ENCODE measurements at places on chromosomes 2 and 18.

DNA sequence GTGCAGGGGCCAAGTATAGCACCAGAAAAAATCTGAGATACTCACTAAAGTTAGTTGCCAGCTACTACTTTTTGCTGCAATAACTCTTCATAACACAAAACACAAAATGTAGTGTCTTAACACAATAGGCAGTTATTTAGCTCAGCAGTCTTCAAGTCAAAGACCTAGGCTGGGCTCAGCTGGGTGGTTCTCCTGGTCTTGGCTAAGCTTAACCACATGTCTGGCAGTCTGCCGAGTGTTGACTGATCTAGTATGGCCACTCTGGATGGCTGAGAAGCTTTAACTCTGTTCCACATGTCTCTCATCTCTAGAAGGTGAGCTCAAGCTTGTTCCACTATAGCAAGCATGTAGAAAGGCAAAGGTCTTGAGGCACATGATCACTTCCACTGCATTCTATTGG lies 451.6 kb downstream of the SOX11 start:
- no peak for DNase-seq

- DNase-seq: no peak
Measured at GRCh38 chr2:205775097-205775877, 93.0 kb downstream of the NRP2 start.

DNA sequence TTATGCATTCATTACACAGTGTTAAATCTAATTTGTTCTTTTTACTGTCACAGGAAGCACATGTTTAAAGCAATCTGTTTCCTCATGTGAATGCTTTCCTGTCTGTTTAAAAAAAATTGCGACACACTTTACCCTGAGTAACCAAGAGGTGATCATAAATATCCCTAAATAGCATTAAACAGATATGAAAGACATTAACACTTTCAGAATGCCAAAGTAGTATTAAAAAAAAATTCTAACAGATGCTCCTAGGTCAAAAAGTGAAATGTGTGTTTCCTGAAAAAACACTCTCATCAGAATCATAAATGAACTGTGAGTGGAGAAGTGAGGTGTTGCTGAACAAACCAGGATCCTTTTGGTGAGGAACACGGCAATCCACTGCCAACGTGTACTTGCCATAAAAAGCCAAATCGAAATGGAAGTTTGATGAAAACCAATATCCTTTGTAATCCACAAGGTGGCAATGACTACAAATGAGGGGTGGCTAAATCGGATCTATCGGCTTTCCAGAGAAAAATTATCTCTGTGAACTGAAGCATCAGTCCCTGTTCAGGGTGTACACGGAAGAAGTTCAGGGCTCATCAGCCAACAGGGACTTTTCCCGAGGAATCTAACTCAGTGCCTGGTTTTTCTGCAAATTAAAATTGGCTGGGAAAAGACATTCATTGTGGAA lies 248.9 kb downstream of the TCF4 start:
- no peak for DNase-seq

GRCh38 chr18:27661320-27662018 lies 476.4 kb upstream of the CHST9 start:
- no peak for DNase-seq

DNA sequence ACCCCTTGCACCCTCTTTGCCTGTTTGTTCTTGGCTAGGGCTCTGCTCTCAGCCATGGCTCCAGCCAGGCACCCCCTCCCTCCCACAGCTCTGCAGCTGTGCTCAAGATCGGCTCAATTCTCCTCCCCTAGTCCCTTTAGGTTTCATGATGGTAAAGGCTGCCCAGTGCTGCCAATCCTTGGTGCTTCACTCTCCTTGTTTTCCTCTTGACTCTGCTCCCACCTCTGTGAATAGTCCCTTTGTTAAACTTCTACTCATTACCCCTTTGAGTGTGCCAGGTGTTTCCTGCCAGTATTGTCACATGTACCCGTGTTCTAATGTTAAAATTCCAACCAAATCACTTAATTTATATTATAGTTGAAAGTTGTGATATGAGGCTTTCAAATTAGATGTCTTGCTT lies 101.0 kb upstream of the CERS6 start:
- no peak for DNase-seq

- no peak for DNase-seq
Measured at GRCh38 chr2:234816491-234816890, 135.3 kb upstream of the SH3BP4 start.

DNA sequence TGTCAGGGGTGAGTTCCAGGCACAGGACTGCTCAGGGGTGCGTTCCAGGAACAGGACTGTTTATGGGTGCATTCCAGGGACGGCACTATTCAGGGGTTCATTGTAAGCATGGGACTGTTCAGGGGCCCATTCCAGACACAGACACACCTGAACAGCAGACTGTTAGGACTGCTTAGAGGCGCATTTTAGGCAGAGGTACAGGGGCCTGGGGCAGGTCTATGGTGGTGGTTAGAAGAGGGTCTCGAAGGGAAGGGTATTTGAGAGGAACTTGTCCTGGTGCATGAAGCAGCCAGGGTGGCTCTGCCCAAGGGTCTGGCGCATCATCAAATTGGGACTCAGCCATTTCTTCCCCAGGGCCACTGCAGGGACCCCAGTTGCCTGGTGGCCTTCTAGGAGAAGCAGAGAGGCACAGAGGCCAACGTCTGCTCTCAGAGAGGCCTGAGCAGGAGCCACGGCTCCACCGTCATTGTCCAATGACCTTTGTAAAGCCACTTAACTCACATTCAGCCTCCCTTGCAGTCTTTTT lies 14.8 kb upstream of the MLPH start:
- DNase-seq: no peak

- DNase-seq: no peak
Measured at GRCh38 chr2:20574423-20574911, 76.4 kb downstream of the HS1BP3 start.

GRCh38 chr2:28465148-28465885 lies 30.5 kb upstream of the PLB1 start:
- DNase-seq: no peak

GRCh38 chr2:240732911-240733622 lies 41.4 kb downstream of the AQP12A start:
- no peak for DNase-seq

- DNase-seq: no peak
Measured at GRCh38 chr2:239102266-239102665, 254.4 kb downstream of the TWIST2 start.

GRCh38 chr2:144835634-144836350 lies 315.9 kb upstream of the ZEB2 start:
- DNase-seq: no peak

DNA sequence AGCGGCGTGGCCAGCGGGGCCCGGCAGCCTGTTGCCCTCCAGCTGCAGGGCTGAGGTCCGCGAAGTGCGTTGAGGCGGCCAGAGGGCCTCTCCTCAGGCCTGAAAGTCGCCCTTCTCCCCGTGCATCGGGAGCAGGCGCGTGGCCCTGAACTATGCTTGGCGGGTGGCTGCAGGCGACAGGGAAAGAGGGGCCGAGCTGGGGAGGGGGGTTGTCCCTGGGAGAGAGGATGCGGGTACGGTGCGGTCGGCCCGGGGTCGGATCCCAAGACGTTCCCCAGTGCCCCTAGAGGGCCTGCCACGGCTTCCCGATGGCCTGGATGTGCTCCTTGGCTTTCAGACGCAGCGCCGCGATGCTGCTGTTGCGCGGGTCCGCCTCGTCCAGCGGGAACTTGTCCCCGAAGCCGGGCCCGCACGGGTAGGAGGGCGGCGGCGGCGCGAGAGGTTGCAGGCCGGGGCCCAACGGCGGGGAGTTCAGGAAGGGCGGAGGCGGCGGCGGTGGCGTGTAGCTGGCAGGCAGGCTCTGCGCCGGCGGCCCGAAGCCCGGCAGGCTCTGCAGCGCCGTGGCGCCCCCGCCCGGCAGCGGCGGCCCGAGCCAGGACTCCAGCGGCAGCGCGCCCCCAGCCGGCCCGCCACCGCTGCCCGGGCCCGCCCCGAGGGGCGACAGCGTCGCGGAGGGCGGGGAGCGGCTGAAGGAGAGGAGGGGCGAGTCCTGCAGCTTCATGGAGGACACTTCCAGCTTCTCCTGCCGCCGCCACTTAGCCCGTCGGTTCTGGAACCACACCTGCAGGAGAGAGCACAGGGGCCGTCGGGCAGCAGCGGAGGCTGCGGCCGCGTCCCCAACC lies 4.3 kb downstream of the RAX start:
- DNase-seq: peak; percentile 48

DNA sequence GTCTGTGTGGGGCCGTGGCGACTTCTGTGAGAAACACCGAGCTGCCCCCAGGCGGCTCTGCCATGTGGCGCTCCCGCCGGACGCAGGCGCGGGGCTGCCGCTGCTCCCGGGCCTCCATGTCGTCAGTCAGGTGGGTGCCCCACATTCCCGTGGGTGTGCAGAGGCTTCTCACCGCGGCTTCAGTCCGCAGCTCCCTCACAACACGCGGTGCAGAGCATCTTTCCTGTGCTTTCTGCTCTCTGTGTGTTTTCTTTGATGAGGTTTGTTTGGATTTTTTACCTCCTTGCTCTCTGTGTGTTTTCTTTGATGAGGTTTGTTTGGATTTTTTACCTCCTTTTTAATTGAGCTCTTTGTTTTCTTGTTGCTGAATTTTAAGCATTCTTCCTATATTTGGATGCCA lies 13.0 kb downstream of the AQP12A start:
- DNase-seq: no peak

GRCh38 chr2:100895402-100895801 lies 75.5 kb downstream of the NPAS2 start:
- DNase-seq: no peak

- no peak for DNase-seq
Measured at GRCh38 chr2:239199041-239199768, 201.6 kb downstream of the HDAC4 start.

- no peak for DNase-seq
Measured at GRCh38 chr2:148680462-148680861, 35.9 kb downstream of the EPC2 start.

- no peak for DNase-seq
Measured at GRCh38 chr2:236021499-236022057, 146.6 kb downstream of the GBX2 start.

GRCh38 chr2:178072000-178072382 lies 586 bp downstream of the PDE11A start:
- no peak for DNase-seq

DNA sequence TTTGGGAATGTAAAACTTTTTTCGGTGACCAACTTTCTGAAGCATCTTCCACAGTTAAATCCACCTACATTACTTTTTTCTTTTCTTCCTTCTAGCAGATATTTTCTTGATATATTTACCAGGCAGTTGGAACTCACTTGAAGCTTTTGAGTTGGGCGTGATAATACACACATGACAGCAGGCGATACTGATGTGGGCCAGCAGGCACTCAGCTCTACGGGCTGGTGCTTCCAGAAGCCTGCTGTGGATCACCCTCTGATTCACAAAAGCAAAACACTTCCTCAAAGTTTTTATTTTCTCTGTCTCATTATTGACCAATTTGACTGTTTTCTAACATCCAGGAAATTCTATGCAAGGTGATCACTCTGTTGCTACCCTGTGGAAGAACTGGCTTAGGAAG lies 22.9 kb downstream of the GRHL1 start:
- DNase-seq: no peak

DNA sequence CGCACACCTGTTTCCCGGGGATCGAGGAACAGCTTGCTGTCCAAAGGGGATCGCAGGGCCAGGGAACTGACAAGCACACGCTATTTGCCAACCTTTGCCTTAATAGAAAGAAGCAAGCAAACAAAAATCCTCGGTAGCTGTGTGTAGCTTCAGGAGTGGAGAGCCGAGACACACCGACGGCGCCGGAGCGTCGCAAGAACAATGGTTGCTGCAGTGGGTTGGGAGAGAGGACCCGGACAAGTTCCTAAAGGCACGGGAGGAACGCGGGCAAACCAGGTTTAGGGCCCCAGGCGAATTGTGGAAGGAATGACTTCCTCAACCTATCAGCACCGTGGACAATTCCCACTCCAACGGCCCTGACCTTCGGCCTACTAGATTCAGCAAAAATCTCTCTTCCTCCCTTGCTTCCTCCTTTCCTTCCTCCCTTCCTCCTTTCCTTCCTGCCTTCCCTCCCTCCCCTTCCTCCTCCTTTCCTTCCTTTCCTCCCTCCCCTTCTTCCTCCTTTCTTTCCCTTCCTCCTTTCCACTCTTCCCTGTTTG lies 4.9 kb upstream of the NEUROD1 start:
- no peak for DNase-seq

- DNase-seq: no peak
Measured at GRCh38 chr18:70036771-70037347, 89.2 kb upstream of the CD226 start.

DNA sequence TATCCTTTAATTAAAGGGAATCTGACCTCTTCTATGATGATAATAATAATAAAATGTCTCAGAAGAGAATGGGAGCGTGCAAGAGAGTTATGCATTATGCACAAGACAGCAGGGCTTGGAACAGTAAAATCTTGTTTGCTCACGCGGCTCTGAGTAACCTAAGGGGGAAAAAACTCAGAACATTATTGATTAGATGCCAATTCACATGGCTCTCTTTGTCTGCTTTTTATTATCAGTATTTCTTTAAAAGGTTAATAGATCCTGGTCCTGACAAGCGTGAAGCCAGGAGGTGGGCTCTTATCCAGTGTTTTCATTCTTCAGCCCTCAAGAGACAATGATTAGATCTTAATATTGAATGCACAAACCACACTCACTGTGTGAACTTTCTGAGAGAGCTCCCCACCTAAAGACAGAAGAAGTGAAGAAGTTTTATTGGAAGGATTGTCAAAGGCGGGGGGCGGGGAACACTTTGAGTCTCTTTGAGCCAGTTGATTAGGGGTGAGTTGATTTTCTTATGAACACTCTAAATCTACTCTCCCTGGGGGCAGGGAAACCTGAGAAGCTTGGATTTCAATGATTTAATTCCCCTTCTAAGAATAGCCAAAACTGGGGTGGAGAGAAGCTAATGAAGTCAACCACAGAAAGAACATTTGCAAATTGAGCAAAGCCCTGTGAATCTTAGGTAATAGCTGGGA lies 127.5 kb upstream of the CTAGE1 start:
- DNase-seq: no peak

- no peak for DNase-seq
Measured at GRCh38 chr2:100893392-100894104, 73.6 kb downstream of the NPAS2 start.

DNA sequence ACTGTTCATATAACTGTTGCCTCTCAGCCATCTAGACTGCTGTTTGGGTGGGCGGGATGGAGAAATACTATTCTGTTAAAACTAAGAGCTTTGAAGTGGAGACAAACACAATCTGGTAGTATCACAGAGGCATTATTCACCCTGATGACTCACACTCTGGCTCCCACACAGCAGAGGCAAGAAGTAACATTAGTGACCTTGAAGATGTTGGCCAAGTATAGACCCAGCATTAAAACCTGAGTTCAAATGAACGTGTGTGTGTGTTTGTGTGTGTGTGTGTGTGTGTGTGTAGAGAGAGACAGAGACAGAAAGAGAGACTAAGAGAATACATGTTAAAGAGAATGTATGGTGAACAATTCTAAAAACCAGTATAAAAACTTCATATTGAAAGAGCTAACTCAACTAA lies 22.5 kb upstream of the ACVR1 start:
- no peak for DNase-seq

DNA sequence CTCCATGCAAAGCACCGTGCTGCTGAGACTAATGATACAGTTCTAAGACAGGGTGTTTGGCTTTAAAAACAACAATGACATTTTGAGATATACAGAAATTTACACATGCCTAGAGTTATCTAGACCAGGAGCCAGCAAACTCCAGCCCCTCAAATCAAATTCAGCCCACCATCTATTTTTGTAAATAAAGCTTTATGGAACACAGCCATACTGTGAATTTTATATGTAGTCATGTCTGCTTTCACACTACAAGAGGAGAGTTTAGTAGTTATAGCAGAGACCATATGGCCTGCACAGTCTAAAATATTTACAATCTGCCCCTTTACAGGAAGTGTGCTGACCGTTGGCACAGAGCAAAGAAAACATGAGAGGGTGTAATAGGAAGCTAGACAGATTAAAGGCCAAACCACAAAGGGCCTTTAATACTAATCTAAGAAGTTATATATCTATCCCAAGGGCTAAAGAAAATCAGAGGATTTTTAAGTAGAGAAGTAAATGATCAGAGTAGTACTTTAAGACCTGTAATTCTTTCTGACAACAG lies 39.4 kb downstream of the NBAS start:
- no peak for DNase-seq
